ENCODE measurements at places on chromosomes 5 and 9.

- no peak for DNase-seq
These were observed 60.3 kb downstream of the PHF2 start for GRCh38 chr9:93636667-93637066.

DNA sequence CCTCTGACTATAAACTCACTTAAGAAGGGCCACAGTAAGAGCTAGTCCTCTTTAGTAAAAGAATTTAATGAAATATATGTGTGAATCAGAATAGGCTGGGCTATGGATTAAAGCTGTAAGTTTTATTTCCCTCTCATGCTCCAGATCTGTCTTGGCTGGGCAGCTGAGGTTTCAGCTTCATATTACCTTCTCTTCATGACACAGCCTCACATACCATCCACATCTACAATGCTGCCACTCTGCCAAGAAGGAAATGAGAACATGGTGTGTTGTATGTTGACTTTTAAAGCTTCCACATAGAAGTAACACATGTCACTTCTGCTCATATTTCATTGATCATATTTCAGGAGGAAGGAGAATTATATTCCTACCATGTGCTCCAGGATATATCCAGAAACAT, 776.0 kb upstream of the ACO1 start:
- no peak for DNase-seq

DNA sequence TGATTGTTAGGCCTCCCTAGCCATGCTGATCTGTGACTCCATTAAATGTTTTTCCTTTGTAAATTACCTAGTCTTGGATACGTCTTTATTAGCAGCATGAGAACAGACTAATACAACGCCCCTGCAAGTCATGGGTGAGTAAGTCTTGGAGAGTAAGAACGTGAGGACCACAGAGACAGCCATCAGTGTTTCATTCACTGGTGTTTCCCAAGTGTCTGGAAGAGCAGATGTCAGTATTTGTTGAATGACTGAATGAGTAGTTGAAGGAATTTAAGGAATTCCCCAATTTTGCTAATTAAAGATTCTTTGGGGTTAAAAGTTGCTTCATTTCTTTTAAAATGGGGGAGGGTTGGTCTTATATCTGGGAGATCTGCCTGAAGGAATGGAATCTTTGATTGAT, 178.8 kb downstream of the TRIO start:
- DNase-seq: no peak

- DNase-seq: no peak
These were observed 568.3 kb downstream of the CCDC171 start for GRCh38 chr9:16121168-16121567.

- peak; percentile 57 for DNase-seq
These were observed at the start of gene ARSB for GRCh38 chr5:78985116-78985724. ARSB (minus strand) TSS chr5:78985310; CDS start chr5:78985248, 62 bp downstream.

GRCh38 chr5:88883836-88884607, 1.0 kb upstream of the MEF2C start:
- DNase-seq: peak; percentile 38

- DNase-seq: no peak
These were observed 84.6 kb downstream of the PAPPA start for GRCh38 chr9:116238225-116238624.

- DNase-seq: no peak
These were observed 69.9 kb upstream of the NAA35 start for GRCh38 chr9:85871008-85871407.

GRCh38 chr5:15366676-15367391, 133.1 kb upstream of the FBXL7 start:
- no peak for DNase-seq

DNA sequence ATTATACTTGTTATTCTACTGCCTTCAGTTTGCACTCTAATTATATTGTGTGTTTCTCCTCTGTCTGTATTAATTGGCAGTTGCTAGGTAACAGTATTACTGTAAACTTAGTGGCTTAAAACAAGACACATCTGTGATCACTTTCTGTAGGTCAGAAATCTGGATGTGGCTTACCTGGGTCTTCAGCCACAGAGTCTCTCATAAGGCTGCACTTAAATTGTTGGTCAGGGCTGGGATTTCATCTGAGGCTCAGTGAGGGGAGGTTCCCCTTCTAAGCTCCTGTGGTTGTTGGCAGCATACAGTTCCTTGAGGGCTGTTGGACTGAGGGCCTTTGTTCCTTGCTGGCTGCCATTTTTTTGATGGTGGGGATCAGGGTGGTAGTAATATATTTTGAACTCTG, 68.8 kb downstream of the SLC44A1 start:
- DNase-seq: peak; percentile 70

DNA sequence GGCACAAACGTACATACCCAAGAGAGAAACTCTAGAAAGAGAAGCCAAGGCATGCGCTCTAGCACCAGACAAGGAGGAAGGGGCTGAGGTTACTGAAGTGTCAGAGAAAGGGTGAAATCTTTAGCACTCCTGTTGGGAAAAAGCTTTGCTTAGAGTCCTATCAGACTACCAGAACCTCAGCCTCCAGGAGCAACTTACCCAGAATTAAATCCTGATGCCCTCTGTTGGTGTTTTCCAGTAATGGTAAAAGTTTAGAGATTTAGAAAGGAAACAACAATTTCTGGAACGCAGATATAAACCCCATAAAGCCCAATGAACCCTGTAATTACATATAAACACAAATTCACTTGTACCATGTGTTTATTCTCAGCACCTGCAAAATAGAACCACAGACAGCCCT, 33.2 kb upstream of the ASTN2 start:
- no peak for DNase-seq

DNA sequence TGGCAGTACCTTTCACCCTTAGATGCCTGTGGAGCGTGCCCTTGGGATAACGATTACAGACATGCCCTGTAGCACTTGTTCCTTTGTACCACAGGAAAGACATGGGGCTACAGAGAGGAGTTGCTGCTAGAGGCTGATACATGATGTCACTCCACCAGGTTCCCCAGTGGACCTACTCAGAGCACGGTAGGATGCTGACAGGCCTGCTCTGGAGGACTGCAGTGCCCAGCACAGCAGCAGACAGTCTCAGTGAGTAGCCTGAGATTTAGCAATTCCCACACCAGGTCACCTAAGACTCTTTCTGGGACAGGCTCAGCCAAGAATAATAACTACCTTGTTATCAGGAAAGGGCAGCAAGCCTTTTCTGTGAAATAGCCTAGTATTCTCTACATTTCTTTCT, 28.8 kb downstream of the PDE4D start:
- no peak for DNase-seq

DNA sequence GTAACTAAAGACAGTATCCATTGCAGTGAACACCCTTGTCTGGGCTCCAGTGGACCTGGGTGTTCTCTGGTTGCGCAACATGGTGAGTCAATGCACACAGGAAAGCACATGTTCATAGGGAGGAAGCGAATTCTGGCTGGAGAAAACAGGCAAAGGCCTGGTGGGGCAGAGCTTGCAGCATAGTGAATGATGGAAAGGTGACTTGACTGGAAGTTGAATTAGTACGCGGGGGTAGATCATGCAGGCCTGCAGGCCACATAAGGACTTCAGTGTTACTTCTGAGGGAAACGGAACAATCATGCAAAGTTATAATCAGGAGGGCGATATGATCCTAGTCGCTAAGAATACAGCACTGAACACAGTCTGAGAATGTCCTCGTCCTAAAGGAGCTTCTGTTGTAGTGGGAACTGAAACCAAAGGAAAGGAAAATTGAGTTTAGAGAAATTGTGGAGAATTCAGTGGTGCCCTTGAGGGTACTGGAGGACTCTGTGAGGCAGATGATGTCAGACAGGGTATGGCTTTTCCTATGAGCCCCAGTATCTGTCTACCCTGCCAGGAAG, 71.9 kb upstream of the RANBP3L start:
- DNase-seq: no peak

DNA sequence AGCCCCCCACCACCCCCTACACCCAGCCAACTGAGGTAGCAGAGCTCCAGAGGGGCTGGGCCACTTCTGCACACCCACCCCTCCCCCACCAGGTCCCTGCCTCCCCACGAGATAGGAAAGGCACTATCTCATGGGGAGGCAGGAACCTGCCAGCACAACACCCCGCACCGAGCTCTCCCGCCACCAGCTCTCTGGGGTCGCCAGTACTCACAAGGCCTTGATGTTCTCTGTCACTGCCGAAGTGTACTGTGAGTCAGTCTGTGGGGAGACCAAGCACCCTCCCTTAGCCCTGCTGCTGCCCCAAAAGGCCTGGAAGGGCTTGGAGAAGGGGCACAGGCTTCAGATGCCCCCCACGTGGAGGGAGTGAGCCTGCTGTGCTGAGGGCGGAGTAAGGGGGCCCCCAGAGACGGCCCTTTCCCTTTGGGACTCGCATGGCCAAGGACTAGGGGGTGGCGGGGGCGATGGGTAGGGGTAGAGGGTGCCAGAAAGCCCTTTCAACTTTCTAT, 5.9 kb downstream of the MGAT4B start:
- no peak for DNase-seq

DNA sequence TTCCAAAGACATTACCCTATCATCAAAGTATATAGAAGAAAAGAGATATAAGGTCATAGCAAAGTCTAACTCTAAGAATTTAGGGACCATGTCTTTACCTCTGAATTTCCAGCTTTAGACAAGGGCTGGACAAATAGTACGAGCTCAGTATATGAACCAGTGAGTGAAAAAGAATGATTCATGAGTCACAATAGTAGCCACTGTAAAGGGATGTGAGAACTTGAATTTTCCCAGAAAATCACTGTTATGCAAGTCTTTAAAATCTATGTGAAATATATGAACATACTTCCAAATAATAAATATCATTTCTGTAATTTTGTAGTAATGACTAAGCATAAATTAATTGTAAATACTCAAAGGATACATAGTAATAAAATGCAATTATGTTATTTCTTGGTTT, 305.9 kb upstream of the PRR16 start:
- no peak for DNase-seq

DNA sequence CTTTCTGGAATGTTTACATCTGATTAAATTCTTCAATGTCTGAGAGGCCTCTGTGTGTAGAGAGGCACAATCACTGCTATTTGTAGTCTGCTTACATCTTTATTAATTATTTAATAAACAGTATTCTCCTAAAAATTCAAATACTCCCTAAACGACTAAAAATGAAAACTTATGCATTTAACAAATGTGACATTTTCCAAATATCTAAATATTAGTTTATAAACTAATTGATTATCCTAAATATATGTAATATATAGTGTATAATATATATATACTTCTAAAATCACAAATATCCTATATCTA, 57.7 kb upstream of the ZBED3 start:
- DNase-seq: no peak
